ENCODE measurements at places on chromosomes 4 and X. TPM values are rescaled to one million over a fixed set of nuclear protein-coding genes. Genes with fewer than 3 reads are reported as not detected.

- no peaks in the 10 kb centered on the region for H3K36me3 ChIP-seq
- no peak overlapping the region for H3K27ac ChIP-seq
- no peak for DNase-seq
- H3K4me3 ChIP-seq = no peak overlapping the region
- H3K4me1 ChIP-seq = no peaks in the 10 kb centered on the region
Observed at GRCh38 chr4:150890246-150890645, 124.8 kb downstream of the LRBA start.

DNA sequence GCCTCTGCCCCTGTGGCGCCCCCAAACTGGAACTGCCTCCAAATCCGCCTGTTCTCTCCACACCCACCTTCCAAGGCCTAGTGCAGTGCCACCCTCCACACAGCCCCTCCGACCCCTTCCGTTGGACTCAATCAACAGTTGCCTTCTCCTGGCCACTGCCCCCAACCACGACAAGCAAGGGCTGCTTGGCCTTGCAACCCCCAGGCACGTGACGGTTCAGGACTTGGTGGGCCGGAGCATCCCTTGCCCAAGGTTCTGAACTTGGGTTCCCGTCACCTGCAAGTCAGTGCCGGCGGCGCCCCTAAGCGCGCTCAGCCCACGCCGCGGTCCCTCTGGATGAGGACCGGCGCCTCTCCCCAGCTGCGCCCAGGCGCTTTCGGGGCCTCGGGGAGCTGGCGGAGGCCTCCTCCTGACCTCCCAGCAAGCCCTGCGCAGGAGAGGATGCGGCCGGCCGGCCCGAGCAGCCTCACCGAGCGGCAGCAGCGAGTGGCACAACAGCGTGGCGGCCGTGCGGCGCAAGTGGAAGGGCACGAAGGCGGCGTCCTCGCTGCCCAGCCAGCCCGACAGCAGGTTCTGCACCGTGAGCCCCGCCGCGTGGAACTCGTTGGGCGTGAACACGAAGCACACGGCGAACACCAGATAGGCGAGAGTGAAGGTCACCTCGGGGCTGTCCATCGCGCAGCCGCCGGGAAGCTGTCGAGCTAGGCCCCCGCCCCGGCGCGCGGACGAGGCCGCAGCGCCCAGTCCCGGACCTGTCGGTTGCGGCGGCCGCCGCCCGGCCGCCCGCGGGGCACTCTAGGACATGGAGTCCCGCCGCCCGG is 750 bp downstream of the TMEM129 start:
- H3K4me1 ChIP-seq = peaks cover 30% of the 10 kb centered on the region
- DNase-seq = peak; percentile 65
- no peaks in the 10 kb centered on the region for H3K27me3 ChIP-seq
- H3K27ac ChIP-seq = peak overlapping the region; percentile 94
- peaks cover 13% of the 10 kb centered on the region for H3K36me3 ChIP-seq

DNA sequence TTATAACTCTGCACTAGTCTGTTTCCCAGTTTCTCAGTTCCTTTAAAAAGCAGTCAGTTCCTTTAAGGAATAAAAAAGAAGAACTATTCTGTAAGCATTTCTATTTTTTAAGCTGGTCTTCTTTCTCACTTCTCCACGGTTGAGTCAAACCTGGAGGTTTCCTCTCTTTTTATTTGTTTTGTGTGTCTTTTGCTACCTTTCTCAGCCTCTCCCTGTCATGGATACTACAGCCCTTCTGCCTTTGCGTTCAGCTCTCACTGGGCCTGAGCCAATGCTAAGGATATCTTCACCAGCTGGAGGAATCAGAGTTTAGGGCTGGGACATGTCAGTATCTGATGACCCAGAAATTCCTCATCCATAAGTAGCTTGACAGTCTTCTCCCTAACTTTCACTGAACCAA is 49.7 kb upstream of the PRKX start:
- no peaks in the 10 kb centered on the region for H3K4me1 ChIP-seq
- H3K27me3 ChIP-seq = no peaks in the 10 kb centered on the region
- no peaks in the 10 kb centered on the region for H3K36me3 ChIP-seq
- H3K27ac ChIP-seq = no peak overlapping the region
- no peak for DNase-seq

GRCh38 chr4:18934197-18934596 is 912.6 kb upstream of the LCORL start:
- no peaks in the 10 kb centered on the region for H3K27me3 ChIP-seq
- H3K4me1 ChIP-seq = no peaks in the 10 kb centered on the region
- no peak overlapping the region for H3K4me3 ChIP-seq
- no peak for DNase-seq
- no peaks in the 10 kb centered on the region for H3K36me3 ChIP-seq

DNA sequence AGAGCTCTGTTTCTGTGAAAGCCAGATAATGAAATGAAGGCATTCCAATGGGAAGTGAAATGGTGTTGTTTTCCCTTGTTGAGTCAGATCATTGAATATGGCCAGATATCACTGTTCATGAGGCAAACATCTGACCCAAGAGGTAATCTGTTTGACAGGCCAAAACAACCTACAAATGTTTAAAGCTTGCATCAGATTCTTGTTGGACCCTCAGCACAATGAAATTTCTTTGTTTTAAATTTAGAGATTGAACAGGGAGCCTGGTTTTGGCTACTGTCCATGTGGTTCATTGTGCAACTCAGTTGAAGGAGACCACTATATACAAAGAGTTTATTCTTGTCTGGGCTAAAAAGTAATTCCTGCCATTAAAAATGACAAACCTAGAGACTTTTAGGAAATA is 159.1 kb downstream of the AFF2 start:
- H3K36me3 ChIP-seq = no peaks in the 10 kb centered on the region
- no peak overlapping the region for H3K4me3 ChIP-seq
- no peak for DNase-seq
- H3K27ac ChIP-seq = no peak overlapping the region

DNA sequence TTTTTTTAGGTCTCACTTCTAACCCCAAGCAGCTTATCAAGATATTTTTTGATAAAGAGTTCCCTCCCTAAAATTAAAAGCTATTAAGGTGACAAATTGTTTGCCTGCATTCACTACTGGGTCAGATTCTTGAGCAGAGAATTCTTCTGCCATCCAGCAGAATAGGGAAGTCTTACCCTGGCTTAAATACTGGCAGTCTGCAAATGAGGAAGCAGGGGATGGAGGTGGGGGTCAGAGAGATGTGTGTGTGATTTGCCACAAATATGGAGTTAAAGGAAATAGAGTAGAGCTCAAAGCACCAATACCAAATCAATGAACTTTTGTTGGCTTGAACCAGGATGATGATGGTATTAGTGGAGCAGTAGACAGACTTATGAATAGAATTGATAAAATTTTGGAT is 122.2 kb downstream of the ANXA5 start:
- H3K27me3 ChIP-seq = no peaks in the 10 kb centered on the region
- no peak overlapping the region for H3K4me3 ChIP-seq
- H3K36me3 ChIP-seq = no peaks in the 10 kb centered on the region
- DNase-seq = no peak

The HMGB3 gene
- 21.5 TPM for total RNA-seq

The PRRG1 gene
- total RNA-seq = 13.4 TPM

The MAGEA12 gene
- total RNA-seq = 0.37 TPM

All from upper lobe of left lung (tissue), 6 donors.